ENCODE measurements at places on chromosomes 3 and 15.

GRCh38 chr3:71702131-71703024 is 22.8 kb downstream of the EIF4E3 start:
- no peak for DNase-seq

DNA sequence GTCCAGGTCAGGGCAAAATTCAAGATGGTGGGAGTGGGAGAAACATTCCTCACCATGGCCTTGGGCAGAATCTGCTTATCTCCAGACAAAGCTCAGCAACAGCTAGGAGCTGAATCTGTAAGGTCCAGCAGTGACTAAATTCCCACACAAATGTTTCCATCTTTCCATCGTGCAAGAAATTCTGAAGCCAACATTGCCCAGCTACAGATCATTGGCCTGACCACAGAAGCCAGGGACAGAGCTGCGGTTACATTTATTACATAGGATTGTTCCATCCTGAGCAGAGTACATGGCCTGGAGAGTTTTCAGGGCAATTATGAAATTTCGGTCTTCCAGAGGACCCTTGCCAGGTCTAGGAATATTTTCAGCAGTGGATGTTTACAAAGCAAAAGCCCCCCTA is 100.3 kb downstream of the LIPC start:
- no peak for DNase-seq

DNA sequence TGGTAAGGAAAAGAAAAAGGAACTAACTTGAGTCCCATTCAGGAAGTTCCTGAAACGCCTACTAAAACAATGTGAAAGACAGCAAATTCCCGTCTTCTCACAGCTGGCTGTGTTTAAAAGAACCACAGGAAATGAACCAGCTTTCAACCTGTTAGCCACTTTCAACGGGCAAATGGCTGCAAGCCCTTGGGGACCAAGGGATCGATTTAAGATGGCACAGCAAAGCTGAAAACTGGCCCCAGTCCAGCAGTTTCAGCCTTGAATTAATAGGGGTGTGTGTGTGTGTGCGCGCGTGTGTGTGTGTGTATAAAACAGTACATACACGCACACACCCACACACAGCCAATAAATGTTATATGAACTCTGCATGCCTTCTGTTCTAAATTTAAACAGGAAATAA is 168.7 kb upstream of the TMCO5A start:
- DNase-seq, result no peak

- DNase-seq, result no peak
These were observed 171.6 kb downstream of the CD47 start for GRCh38 chr3:107919239-107919638.

Measured in activated CD8-positive, alpha-beta memory T cell treated with anti-CD3 and anti-CD28 coated beads, Interleukin-2, amount 50 U/mL, for 4 hours (primary cell).